ENCODE measurements at places on chromosomes 4 and X. TPM values are rescaled to one million over a fixed set of nuclear protein-coding genes. Genes with fewer than 3 reads are reported as not detected.

- no peak for DNase-seq
Measured at GRCh38 chrX:33142331-33142730, 69.0 kb downstream of the DMD start.

DNA sequence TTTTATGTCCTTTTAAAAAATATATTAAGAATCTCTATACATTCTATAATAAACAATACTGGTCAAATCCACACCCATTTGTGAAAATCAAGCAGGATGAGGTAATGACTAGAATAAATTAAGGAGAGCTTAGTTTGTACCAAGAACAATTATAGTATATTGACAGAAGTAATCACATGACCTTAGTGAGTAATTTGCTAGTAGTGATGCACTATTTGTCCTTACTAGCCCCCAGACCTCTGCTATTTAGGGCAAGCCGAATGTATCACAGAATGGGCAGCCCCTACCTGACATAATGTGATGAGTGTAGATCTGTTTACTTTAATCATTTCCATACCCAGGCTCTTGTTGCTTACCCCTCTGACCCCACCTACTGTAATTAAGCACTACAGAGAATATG lies 15.8 kb downstream of the ATP1B4 start:
- DNase-seq, result no peak

- no peak for DNase-seq
Measured at GRCh38 chrX:19462231-19462630, 53.1 kb downstream of the MAP3K15 start.

FAAH2 gene
- total RNA-seq, result 12.0 TPM

GRCh38 chr4:5710065-5710960 lies 688 bp upstream of the EVC start:
- no peak for DNase-seq

GRCh38 chrX:54208531-54208930 lies 25.5 kb upstream of the FAM120C start:
- DNase-seq, result no peak

DNA sequence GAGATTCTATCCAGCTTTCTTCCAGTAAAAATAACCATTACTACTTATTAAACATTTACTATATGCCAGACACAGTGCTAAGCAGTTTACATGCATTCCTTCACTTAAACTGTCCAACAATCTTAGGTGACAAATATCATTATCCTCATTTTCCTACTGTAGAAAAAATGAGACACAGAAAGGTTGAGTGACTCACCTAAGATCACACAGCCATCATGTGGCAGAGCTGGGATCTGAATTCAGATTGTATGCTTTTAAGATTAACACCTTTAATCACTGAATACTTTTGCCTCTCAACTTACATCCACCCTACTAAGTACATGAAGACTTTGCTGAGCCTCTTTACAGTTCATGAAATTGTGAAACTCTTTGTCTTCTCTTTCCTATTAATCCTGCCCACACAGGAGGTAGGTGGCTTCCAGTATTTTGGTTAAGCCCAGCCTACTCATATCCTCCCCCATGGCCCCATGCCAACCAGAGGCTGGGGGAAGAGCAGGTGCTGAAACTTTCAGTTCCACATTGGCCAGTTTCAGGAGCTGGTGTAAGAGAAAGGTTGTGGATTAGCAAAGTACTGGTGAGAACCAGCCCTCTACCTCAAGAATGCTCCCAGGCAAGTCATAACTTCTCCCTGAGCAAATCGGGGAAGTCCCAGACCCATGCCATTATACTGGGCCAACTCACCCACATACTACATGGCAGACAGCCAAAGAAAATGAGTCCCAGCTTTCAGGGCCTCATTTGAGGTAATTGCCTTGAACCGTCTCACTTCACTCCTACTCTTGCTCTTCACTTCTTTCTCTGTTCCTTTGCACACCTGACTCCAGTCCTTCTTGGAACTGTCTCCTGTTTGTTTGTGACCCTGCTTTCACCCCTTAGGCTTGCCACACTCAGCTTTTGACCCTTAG lies 211.1 kb downstream of the GUCY2F start:
- peak; percentile 60 for DNase-seq

GRCh38 chrX:108235986-108236385 lies 144.4 kb downstream of the ATG4A start:
- no peak for DNase-seq

GRCh38 chr4:114879916-114880669 lies 233.3 kb downstream of the NDST4 start:
- DNase-seq, result no peak

DNA sequence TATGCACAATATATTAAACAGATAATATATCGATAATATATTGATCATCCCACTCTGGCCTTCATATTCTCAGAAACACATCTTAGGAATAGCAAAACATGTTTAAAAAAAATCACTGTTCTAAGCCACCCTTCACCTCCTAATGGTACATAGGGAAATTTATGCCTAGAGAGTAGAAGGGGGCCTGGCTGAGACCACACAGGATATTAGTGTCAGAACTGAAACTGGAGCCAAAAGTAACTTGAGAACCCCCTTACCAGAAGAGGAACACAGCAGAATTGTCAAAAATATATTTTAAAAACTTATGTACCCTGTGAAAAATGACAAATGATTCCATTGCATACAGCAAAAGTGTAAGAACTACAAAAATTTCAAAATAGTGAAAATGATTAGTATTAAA lies 173.1 kb downstream of the VSIG4 start:
- DNase-seq, result no peak

STARD8 gene
- 0.07 TPM for total RNA-seq

DNA sequence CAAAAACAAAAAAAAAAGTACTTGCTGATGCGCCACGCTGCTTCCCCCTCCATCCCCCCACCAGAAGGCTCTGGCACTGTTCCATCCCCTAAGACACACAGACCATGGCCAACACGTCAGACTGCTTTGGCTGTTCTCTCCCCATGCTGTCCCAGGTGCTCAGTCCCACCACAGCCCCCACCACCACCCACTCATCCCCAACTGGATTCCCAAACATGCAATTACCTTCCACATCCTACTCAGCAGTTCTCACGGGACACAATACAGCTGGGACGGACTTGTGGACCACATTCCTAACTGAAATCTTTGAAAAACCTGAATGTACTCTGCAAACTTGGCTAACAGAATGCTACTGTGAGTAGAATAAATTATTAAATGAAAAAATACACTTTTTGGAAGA lies 8.6 kb downstream of the FAT1 start:
- no peak for DNase-seq

All from activated naive CD4-positive, alpha-beta T cell treated with anti-CD3 and anti-CD28 coated beads for 36 hours (primary cell).